Hematopoietic multipotent progenitor cell treated with erythropoietin and hydrocortisone succinate and interleukin-3 and kit ligand, for 4 days (in vitro differentiated cells): ENCODE measurements at places on chromosomes 3 and 15.

DNA sequence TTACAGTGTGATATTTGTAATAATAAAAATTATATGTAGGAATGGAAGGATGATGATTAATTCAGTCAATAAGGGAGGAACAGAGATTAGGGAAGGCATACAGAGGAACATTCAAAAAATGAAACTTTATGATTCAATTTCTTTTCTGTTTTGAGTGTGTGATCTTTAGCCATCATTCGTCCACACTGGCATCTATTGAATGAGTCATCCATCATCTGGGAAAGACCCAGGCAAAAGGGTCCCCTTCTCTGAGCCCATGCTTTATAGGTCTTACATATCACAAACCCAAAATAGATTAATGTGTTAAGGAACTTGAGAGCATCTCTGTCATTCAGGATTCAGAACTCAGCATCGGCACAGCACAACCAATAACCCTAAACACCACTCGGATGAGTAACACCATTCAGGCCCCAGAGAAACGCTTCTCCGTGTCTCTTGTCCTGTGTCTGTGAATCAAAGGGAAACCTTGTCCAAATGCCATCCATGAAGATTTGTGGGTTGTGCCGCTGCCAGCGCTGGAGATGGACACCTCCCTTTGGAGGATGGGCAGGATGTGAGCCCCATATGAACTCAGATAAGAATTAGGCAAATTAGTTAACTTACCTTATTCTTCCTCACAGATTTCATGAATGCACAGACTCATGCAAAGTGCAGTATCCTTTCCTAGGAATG, 21.7 kb upstream of the TPM1 start:
- no peak for DNase-seq

GRCh38 chr15:84151205-84151931, 84.2 kb upstream of the GOLGA6L4 start:
- DNase-seq: no peak

- no peak for DNase-seq
Observed at GRCh38 chr15:62547584-62547983, 382.5 kb upstream of the C2CD4B start.

- peak; percentile 92 for DNase-seq
Observed at GRCh38 chr3:128993461-128994172, at the start of gene CFAP92. Gene CFAP92, minus strand, starts transcription at chr3:128994076. Its CDS starts 772 bp downstream, at chr3:128993304.

- no peak for DNase-seq
Observed at GRCh38 chr3:16604433-16604832, 790 bp downstream of the DAZL start.

GRCh38 chr15:73593304-73594074, 39.7 kb downstream of the NPTN start:
- peak; percentile 43 for DNase-seq

DNA sequence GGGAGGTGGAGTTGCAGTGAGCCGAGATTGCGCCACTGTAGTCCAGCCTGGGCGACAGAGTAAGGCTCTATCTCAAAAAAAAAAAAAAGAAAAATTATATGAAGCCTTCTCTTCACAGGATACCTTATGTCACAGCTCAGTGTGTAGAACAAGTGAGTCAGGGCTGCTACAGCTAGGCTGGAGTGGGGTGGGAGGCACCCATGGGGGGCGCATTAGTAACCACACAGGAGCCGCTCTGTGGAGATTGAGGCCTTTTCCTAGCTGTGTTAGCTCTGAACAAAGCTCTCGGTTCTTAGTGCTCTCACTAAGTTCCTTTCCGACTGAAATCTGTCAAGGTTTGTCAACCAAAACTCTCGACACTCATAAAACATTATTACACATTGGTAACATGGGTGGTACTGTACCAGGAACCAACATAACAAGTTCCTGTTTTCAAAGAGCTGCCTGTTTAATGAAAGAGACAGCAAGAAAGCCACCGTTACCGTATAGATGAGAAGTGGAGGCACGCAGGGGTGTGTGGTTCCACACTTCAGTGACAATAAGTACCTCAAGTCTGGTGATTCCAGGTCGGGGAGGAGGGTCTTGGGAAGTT, 4.5 kb downstream of the LRRC31 start:
- peak; percentile 66 for DNase-seq

GRCh38 chr3:43531835-43532234, 90.0 kb downstream of the ANO10 start:
- DNase-seq: no peak

- no peak for DNase-seq
Observed at GRCh38 chr3:56525291-56525690, 31.7 kb upstream of the CCDC66 start.

DNA sequence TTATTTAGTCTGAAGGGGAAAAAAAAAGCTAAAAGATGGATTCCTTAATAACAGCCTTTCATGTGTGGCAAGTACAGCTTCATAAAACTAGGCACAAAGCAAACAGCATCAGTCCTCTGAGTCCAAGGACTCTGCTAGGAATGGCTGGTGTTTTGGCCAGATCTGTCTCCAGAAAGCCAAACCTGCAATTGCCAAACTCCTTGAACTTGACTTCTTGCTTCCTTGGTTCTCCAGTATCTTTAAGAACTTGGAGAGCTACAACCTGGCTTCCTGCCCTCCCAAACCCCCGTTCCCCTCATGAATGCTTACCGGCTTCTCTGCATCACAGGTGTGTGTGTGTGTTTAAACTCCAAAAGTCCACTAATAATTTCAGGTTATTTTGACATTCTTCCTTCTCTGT, 1.6 kb upstream of the PLOD2 start:
- no peak for DNase-seq

- peak; percentile 1 for DNase-seq
Observed at GRCh38 chr3:104878395-104878794, 488.3 kb upstream of the ALCAM start.

DNA sequence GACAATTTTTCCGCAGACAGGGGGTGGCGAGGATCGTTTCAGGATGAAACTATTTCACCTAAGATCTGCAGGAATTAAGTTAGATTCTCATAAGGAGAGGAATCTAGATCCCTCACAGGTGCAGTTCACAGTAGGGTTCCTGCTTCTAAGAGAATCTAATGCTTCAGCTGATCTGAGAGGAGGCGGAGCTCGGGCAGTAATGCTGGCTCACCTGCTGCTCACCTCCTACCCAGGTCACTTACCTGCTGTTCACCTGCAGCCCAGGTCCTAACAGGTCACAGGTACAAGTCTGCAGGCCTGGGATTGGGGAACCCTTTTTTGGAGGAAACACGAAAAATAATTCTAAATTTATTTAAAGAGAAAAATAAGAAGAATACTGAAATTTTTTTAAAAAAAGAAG, 406.8 kb downstream of the MCTP2 start:
- DNase-seq: no peak

DNA sequence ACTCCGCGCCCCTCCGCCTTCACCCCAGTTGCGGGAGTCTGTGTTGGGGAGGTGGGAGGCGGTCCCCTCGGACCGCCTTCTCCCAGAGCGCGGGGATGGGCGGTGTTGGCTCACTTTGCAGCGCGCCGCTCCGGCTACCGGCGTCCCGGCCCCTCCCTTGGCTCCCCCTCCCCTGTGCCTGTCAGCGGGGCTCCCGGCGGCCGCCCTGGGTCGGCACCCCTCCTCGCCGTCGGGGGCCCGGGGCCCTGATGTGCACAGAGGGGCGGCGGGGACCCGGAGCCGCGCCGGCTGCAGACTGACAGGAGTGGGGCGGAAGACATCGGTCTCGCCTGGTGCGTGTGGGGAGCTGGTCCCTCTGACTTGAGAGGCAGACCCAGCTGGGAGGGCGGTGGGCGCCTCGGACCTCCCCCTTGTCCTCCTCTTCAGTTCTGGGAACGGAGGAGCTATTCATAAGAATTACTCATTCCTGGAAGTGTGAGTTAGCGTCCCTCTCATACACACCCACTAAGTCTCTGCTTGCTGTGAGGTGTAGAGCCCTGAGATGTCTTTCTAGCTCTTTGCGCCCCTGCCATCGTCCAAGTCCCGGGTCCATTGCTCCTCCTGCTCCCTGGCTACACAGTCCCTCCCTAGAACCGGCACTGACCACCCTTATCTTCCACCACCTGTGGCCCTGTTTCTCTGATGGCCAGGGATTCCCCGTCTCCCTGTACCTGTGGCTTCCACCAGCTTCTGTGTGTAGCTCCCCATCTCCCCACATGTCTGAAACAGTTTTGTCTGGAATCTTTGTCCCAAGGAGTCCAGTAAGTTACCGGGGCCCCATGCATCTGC, 42.3 kb upstream of the ROPN1 start:
- peak; percentile 10 for DNase-seq

DNA sequence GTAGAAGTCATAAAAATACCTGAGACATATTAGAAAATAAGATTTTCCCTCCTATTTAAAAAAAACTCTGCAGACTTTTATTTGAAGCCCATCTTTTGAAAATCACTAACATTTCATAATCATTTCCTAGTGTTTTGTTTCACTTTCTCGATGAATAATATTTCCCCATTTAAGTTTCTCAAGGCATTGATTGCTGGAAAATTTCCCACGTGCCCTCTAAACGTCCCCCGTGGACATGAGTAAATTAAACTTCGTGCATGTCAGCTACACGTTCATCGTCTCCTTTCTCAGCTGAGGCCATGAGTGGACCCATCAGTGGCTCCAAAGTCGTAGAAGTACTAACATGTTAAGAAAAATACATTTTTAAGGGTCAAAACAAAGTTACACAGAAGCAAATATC, 2.0 kb upstream of the TM2D3 start:
- DNase-seq: no peak

GRCh38 chr3:11717768-11718636, 74.3 kb upstream of the VGLL4 start:
- peak; percentile 42 for DNase-seq

GRCh38 chr3:106575029-106575428, 706.2 kb upstream of the CBLB start:
- no peak for DNase-seq

DNA sequence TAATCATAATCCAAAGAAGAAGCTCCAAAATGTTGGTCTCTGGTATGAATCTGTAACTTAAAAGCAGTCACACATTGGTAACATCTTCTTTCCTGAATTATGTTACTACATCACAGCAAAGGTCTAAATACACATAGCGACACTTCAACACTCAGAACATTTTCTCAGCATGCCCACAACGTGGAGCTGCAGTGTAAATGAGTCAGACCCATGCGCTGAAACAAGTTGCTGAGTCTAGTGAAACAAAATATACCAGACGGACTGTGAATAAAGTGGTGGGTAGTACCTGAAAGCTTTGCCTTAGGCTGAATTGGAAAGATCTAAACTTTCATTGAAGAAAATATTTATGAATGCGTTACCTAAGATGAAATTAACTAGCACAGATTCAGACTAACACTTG, 33.2 kb upstream of the GOLGA8B start:
- DNase-seq: peak; percentile 5

- DNase-seq: peak; percentile 31
Observed at GRCh38 chr3:179376474-179376873, 29.0 kb downstream of the MFN1 start.

DNA sequence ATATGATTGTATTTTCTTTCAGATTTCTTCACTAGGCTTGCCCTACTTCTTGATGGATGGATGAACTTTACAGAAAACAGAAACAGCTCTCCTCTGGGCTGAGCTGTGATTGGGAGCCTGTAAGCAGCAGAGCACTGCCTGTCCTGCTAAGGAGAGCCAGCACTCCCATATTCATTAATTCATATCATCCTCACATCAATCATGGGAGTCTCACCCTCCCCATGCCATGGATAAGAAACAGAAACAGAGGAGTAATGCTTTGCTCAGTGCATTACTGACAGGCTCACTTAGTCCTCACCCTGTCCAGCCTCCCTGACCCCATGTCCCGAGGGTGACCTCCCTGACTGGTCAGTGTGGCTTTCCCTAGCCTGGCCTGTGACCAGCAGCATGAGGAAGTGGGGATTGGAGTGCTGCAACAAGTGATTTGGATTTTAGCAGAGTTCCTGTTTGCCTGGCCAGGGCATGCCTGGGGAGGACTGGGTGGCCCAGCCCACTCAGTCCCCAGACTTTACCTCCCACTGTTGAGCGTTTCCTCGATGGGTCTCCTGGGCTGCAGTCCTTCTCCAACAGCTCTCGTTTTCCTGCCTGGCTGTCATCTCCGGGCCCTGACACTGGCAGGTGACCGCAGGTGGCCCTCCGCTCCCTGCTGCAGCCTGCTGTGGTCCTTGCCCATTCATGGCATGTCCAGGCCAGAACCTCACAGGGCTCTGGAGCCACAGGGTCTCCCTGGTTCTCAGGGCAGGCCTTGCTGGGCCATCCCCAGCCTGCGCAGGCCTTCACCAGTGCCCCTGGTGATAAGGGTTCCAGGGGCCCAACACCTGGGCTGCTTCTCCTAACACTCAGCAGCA, 1.3 kb upstream of the TMIE start:
- DNase-seq: no peak

GRCh38 chr3:183586477-183586876, 31.0 kb upstream of the KLHL6 start:
- no peak for DNase-seq

GRCh38 chr3:125120379-125121122, 64.8 kb upstream of the HEG1 start:
- DNase-seq: no peak

DNA sequence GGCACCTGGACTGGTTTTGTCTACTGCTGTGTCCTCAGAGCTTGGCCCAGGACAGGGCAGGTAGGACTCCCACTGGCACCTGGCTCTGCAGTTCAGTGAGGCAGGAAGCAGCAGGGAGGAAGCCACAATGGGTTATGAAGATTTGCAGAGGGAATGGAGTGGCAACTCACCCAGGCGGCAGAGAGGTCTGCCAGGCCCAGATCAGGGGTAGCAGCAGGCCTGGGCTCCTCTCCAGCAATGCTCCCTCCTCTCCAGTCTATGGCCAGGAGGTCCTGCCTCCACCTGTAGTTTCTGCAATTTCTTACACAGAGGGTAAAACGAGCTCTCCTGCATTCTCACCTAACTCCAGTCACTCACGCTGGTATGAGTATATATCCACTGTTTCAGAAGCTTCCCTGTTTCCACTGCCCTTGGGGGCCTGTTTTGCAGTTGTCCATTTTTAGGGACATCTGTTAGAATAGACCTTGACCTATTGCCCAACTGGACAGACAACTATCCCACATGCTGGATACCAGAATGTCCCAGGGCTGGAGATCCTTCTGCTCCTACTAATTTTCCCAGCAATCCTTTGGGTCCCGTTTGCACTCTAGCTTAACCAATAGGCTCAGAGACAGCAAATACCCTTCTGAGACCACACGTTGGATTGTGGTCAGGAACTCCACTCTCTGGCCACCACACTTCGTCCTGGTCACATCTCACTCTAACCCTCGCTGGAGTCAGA, 35.2 kb downstream of the HMCES start:
- DNase-seq: peak; percentile 47

DNA sequence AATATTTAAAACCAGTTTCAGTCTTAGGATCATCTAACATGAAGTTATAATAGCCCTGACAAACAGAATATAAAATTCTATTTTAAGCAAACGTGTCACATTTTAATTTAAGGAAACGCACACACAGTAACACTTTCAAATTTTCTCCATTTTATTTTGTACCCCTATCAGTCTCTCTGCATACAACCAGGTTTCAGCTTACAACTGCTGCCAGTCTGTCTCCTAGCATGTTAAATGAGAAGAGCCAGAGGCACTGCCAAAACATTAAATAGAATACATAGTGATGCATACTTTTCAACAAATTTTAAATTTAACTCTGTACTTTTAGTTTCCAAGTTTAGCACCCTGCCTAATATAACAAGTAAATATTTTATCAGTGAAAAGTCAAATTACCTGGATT, 60.8 kb downstream of the UACA start:
- DNase-seq: no peak
